ENCODE measurements at places on chromosomes 6 and 20.

DNA sequence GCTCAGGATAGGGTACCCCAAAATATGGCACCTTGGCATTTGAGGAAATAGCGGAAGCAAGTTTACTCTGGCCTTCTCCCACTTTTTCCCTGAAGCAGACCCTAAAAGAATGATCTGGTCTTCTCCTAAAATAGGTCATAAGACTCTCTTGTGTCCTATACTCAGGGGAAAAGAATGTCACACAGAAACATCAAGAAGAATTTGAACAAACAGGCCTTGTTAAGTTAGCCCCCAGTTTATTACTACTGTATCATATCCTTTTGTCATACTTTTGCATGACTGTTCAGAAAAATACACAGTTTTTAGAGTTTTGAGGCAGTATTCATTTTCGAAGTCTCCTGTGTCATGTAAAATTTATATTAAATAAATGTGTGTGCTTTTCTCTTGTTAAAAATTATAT, 12.5 kb downstream of the TAAR2 start:
- no peaks in the 10 kb centered on the region for H3K36me3 ChIP-seq
- no peaks in the 10 kb centered on the region for H3K27me3 ChIP-seq
- H3K4me3 ChIP-seq, result no peak overlapping the region

GRCh38 chr20:50834599-50835005, 39.7 kb downstream of the BCAS4 start:
- DNase-seq, result no peak
- no peaks in the 10 kb centered on the region for H3K36me3 ChIP-seq
- H3K27me3 ChIP-seq, result no peaks in the 10 kb centered on the region
- H3K4me3 ChIP-seq, result no peak overlapping the region
- H3K27ac ChIP-seq, result no peak overlapping the region

GRCh38 chr20:37354210-37355195, 8.6 kb downstream of the SRC start:
- H3K27me3 ChIP-seq, result no peaks in the 10 kb centered on the region
- H3K4me3 ChIP-seq, result no peak overlapping the region
- no peaks in the 10 kb centered on the region for H3K4me1 ChIP-seq
- no peaks in the 10 kb centered on the region for H3K36me3 ChIP-seq
- H3K27ac ChIP-seq, result no peak overlapping the region

- no peaks in the 10 kb centered on the region for H3K27me3 ChIP-seq
- peaks cover 28% of the 10 kb centered on the region for H3K36me3 ChIP-seq
- no peak overlapping the region for H3K27ac ChIP-seq
- no peak for DNase-seq
Observed at GRCh38 chr20:2867081-2867864, 6.0 kb upstream of the PTPRA start.

DNA sequence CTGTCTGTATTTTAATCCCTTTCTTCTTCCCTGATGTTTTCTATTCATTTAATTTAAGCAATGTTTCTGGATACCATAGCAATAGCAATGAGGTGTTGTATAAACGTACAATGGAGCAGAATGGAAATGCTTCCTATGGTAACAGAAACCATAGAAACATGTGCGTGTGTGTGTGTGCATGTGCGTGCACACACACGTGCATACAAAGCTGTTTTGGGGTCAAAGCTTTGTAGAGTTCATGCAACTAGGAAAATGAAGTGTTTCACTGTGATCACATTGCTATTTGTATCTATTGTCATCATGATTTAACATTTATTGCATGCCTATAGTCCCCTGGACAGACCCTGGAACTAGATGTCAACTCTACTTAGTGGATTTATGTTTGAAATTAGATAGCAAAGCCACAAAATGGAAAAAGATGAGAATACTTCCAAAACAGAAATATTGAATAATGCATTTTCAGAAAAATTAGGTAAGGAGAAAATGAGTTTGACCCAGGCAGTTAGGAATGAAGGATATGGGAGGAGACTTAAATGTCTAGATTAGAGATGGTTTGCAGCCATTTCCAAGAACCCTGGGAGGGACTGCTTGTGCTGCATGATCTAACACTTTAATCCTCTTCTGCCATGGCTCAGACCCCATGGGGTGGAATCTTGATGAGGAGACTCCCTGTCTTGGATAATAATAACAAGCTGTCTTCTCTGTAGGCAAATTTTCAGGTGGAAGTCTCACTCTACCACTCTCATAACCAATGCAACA, 124.4 kb downstream of the TRMT11 start:
- no peaks in the 10 kb centered on the region for H3K4me1 ChIP-seq
- no peak for DNase-seq
- no peaks in the 10 kb centered on the region for H3K36me3 ChIP-seq
- H3K27ac ChIP-seq, result no peak overlapping the region

DNA sequence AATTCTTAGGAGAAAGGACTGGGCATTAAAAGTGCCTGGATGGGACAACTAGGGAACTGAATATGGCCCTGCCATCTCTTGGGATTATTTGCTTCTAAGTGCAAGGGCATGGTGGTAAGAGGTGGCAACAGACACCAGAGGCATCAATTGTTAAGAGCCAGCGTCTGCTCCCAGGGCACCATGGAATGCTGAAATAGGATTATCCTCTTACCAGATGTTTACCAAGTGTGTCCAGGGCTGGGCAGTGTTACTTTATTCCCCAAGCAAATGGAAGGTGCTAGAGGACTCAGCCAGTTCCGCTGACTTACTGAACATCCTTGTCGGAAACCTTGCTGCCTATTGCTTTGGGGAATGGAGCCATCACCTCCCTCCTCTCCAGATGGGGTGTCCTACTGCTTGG, 273.6 kb upstream of the SUPT3H start:
- H3K4me1 ChIP-seq, result no peaks in the 10 kb centered on the region
- H3K27me3 ChIP-seq, result no peaks in the 10 kb centered on the region
- no peak for DNase-seq
- no peaks in the 10 kb centered on the region for H3K36me3 ChIP-seq
- H3K27ac ChIP-seq, result no peak overlapping the region

DNA sequence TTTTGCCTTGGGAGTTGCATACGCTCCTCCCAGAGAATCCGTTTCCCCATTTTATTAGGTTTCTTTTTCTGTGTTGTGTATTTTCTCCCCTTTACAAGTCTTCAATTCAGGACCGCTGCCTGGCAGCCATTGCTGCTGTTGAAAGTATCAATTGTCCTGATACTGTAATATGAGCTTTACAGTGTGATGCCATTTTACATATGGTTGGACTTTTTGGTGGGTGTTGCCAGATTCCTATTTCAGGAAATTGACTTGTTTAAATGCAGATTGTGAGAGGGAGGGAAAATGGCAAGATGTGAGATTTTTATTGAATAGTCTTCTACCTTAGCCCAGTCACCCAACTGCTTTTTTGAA, 1.2 kb downstream of the PANK2 start:
- H3K36me3 ChIP-seq, result no peaks in the 10 kb centered on the region
- peak overlapping the region; percentile 93 for H3K4me3 ChIP-seq
- no peak for DNase-seq

DNA sequence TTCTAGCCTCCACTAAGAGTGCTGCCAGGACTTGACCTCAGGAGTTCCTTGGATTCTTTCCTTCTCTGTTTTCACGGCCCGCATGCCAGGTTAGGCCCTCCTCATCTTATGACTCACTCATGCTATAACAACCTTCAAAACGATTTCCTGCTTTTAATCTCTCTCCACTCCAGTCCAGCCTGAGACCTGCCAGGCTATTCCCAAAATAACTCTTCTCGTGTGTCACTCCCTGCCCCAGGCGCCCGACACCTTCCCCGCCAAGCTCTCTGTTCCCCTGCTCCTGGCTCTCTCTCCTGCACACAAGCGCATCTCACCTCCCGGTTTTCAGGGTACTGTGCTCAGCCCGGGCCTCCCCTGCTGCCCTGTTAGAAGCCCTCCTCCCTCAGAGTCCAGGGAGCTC, 64.1 kb upstream of the RPS6KA2 start:
- H3K27me3 ChIP-seq, result no peaks in the 10 kb centered on the region
- no peak for DNase-seq
- no peaks in the 10 kb centered on the region for H3K4me1 ChIP-seq
- H3K36me3 ChIP-seq, result no peaks in the 10 kb centered on the region

DNA sequence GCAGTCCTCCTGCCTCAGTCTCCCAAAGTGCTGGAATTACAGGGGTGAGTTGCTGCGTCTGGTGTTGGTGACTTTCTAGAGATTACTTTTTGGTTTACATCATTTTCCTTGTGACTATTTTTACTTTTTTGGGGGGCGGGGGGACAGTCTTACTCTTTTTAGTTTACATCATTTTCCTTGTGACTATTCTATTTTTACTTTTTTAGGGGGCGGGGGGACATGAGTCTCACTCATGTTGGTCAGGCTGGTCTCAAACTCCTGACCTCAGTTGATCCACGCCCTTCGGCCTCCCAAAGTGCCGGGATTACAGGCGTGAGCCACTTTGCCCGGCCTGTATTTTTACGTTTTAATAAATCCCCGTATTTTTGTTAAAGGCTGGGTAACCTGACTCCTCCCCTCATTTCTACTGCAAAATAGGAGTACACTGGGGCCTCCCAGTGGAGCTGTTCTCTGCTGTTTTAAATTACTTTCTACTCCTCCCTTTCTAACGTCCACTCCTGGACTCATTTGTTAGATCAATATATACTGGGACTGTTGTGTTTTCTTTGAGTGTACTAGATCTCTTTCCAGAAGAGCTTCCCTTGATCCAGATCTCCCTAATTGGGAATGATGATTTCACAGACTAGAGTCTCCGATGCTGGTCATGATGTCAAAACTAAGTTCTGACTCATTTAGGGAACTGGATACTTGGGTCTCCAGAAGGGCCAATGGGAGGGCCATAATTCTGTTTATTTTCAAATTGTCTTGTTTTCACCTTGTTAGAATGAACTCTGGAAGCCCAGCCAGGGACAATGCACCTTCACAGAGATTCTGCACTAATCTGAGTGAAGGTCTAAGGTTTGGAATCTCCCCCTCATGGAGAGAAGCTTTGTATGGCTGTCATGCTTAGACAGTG, 9.2 kb downstream of the HSPA1B start:
- DNase-seq, result no peak
- peaks cover 29% of the 10 kb centered on the region for H3K4me1 ChIP-seq

GRCh38 chr6:156687789-156688619, 89.2 kb upstream of the ARID1B start:
- no peaks in the 10 kb centered on the region for H3K27me3 ChIP-seq
- peak overlapping the region; percentile 85 for H3K27ac ChIP-seq
- peak overlapping the region; percentile 91 for H3K4me3 ChIP-seq
- H3K4me1 ChIP-seq, result peaks cover 7% of the 10 kb centered on the region
- no peaks in the 10 kb centered on the region for H3K36me3 ChIP-seq
